ENCODE measurements at places on chromosomes 6 and 20. TPM values are rescaled to one million over a fixed set of nuclear protein-coding genes. Genes with fewer than 3 reads are reported as not detected.

DNA sequence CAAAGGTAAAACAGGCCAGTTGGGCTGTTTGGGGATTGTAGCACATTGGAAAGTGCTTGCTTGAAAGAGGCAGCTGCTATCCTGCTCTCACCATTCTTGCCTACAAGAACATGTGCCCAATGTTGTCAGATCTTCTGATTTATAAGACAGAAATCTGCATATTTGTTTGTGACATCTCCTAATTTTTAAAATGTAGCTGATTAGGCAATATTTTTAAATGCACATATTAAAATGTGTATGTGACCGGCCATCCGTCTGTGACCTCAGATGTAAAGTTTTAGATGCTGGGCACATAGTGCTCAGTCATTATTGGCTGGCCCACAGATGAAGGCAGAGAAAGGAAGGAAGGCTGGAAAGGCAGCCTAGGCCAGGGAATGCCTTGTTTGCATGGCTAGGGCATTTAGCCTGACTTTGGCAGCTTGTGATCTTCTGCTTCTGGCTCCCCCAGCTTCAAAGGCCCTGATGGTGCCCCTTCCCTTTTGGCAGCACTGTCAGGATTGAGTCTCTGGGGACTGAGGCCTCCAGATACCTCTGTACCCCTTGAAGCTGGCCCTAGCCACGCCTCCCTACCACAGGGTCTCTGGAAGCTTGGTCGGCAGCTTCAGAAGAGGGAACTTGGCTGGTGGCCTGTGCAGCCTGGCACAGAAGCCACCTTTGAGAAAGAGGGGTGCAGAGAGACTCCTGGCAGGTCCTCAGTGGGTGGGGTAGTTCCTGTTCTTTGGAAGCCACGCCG, 6.4 kb downstream of the SNPH start:
- DNase-seq, result no peak

DNA sequence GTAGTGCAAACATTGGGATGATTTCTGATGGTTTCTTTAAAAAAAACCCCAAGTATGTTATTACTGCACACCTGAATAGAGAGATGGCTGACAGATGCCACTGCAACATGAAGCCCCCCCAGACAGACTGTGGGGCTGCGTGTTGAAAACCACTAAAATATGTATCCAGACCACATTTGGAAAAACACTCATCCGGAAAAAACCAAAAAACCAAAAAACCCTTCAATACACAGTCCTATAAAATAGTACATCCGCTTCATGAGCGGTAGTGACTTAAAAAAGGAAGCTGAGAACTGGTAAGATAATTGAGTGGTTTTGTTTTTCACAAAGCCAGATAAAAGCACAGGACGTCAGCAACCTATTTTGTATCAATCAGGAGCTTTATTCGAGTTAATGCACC, 47.1 kb upstream of the EDN3 start:
- no peak for DNase-seq

DNA sequence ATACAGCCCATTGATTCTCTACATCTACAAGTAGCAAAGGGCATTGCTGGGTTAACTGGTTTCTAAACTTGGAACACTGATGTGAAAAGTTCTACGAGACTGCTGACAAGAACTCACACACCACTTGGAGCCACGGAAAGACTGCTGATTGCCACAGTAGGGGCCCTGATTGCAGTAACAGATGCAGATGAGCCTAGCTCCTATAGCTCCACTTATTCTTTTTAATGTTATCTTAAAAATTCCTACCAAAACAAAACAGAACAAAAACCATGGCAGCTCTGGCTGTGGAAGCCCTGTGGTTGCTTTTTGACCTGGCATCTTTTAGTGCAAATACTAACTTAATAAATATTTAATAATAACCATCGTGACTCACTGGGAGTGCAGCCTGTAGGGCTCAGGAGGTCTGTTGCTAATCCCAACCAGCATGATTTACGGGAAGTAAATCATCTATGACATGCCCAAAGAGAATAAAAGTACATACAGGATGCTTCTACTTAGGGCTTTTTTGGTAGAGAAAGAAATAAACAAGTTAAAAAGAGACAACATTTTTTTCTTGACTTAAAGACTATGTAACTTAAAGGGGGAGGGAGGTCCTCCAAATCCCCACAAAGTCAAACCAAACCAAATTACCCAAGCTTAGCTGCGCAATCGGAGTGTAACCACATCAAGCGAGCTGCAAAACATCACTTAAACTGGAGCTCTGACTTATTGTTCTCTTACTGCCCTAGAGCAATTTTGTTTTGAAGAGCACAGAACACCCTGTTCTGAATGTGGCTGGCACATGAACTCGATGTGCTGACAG, 87.2 kb downstream of the FKBP5 start:
- peak; percentile 74 for DNase-seq

GRCh38 chr6:74969591-74970267, 236.1 kb downstream of the COL12A1 start:
- no peak for DNase-seq

DNA sequence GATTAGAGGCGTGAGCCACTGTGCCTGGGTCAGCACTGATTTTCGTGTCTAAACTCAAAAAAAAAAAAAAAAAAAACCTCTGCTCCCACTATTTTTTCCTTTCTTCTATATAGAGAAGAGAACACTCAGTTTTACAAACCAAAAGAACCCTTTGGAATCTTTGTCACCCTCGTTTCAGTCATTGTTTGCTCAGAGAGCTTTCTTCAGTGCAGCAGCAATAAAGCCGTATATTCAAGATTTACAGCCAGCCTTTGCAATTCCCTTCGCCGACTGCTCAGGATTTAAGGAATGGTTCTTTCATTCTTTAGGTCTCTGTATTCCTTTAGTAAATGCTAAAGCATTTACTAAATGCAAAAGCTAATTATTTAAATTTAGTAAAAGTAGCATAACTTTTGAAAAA, 20.1 kb downstream of the RIOK1 start:
- DNase-seq, result no peak

DNA sequence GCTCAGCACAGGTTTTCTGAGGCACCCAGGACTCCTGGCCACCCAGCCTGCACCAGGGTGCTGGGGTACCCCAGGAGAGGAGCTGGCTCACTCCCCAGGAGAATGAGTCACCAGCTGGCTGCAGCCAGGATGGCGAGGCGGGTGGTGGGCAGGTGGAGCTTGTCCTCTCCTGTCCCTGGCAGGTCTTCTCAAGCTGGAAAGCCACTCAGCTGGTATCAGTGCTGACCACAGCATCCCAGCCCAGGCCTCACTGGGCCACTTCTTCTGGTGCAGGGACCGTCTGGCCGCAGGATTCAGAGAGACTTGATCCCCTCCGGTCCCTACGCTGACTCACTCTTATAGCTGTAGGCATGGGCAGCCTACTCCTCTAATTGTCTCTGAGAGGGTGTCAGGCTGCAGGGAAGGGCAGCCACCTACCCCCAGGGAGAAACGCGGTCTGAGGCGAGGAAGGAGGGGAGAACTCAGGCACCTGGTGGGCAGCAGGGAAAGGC, 22.2 kb downstream of the TFEB start:
- peak; percentile 81 for DNase-seq

- DNase-seq, result no peak
Measured at GRCh38 chr6:20680697-20681165, 146.5 kb downstream of the CDKAL1 start.

DNA sequence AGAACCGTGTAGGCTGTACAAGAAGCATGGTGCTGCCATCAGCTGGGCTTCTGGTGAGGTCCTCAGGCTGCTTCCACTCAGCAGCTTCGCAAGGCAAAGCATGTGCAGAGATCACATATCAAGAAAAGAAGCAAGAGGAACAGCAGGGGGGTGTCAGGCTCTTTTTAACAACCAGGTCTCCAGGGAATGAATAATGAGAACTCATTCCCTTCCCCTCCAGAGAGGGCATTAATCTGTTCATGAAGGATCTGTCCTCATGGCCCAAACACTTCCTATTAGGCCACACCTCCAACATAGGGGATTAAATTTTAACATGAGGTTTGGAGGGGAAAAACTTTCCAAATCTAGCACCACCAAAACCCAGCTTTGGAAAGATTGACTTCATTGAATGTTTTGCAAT, 20.0 kb downstream of the GINM1 start:
- no peak for DNase-seq

DNA sequence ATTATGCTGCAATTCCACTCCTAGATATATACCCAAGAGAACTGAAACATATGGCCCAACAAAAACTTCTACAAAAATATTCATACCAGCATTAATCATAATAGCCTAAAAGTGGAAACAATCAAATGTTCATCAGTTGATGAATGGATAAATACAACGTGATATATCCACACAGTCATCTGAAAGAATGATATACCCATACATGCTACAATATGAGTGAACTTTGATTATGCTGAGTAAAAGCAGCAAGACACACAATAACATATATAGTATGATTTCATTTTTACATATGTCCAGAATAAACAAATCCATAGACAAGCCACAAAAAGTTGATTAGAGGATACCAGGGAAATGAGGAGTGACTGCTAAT, 30.7 kb downstream of the CDK19 start:
- DNase-seq, result no peak

DNA sequence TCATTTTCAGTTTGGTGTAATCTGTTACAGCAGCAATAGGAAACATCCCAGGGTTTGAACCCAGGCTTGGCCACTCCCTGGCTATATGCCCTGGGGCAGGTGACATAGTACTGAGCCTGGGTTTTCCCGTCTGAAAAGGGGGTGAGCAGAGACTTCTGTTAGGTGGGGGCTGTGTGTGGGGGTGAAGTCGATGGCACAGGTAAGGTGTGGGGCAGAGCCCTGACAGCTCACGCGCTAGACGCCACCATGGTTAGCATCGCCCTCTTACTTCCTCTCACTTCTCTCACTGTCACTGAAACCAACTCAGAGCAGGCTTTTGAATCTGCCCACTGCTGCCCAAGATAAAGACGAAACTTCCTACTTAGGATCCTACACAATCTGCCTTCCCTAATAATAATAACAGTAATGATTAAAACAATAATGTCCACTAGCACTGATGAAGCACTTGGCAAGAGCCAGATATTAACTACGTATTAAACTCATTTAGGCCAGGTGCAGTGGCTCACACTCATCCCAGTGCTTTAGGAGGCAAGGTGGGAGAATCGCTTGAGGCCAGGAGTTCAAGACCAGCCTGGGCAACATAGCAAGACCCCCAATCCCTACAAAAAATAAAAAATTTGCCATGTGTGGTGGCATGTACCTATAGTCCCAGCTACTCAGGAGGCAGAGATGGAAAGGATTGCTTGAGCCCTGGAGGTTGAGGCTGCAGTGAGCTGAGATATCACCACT, 117.9 kb upstream of the PTPN1 start:
- no peak for DNase-seq

DNA sequence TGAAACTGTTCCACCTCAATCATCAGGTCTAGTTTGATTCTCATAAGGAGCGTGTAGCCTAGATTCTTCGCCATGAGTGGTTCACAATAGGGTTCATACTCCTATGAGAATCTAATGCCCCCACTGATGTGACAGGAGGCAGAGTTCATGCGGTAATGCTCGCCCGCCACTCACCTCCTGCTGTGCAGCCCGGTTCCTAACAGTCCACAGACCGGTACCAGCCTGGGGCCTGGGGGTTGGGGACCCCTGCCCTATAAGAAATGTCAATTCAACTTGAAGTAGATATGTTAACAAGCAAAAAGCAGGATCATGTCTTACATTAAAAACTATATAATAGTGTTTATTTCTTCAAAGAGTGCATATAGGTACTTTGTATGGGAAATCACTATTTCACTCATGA, 216.5 kb downstream of the COL19A1 start:
- DNase-seq, result no peak

GRCh38 chr6:106134906-106135634, 48.9 kb downstream of the PRDM1 start:
- no peak for DNase-seq

GRCh38 chr6:24240380-24240928, 114.4 kb downstream of the NRSN1 start:
- DNase-seq, result no peak

Gene FOXC1
- 2.1 TPM for polyA plus RNA-seq

Gene CD40
- polyA plus RNA-seq, result 4.7 TPM

Gene SPDEF
- 0.15 TPM for polyA plus RNA-seq

Gene NHSL1
- 17.3 TPM for polyA plus RNA-seq

Gene PSORS1C1
- polyA plus RNA-seq, result 0.37 TPM

Gene PNPLA1
- 0.06 TPM for polyA plus RNA-seq

Gene SOX18
- polyA plus RNA-seq, result 31.1 TPM
